NCI-H345 (cell line): ENCODE measurements at places on chromosomes 12 and 14.

DNA sequence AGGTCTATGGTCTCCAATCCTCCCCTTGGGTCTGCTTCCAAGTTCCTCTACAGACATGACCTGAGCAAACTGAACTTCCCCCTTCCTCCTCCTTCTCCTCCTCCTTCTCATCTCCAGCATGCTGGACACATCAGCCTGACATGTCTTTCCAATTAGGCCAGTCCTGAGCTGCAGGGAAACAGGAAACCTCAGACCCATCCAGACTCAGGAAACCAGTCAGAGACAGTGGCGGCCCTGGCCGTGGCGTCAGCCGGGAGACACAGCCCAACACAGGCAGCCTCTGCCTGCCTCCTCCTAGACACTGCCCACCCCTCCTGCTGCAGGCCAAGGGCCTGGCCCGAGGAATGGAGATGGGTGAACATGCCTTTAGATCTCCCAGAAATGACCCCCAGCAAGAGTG is 468.8 kb downstream of the BCL11B start:
- no peak for DNase-seq

DNA sequence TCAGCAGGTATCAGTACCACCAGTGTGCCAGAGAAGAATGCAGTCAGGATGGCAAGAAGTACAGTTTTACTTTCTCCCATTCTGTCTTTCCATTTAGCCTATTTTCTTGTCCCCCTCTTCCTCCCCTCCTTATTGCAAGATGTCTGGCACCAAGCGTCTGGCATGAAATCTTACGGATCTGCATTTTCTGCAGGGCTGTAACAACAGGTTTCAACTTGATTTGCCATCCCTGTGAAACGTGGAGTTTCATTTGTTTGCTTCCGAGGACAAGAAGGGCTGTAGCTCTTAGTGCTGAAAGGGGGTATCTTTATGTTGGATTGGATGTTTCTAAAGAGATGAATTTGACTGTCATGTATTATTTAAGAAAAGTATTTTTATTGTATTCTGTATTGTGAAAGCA is 1110.6 kb downstream of the BCL11B start:
- DNase-seq = no peak

DNA sequence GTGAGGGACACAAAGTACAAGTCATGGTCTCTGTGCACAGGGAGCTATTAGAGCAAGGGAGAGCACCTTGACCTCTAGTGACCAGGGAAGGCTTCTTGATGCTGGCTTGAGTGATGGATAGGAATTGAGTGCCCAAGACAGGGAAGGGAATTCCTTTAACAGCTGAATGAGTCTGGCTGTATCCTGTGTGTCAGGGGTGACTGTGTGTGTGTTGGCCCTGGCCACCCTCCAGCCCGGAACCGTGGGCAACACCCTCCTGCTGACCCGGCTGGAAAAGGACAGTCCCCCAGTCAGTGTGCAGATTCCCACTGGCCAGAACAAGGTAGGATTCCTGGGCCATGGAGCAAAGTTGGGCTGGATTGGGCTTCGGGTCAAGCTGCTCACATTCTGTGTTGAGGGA is 5.5 kb upstream of the PFDN5 start:
- DNase-seq = no peak

DNA sequence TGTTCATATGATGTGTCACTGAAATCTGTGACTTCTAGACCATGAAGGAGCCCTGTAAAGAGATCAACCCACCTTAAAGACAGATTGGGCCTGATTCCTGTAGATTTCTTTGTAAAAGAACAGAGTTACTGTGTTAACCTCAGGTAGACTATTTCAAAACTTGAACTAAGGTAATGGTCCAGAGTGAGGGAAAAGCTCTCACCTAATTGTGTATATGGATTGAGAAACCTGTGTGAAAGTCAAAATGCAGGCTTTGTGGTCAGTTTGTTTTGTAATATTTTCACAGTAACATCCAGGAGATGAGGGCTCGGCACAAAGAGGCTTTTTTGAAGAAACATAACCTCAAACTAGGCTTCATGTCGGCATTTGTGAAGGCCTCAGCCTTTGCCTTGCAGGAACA is 16.4 kb downstream of the DLST start:
- no peak for DNase-seq

DNA sequence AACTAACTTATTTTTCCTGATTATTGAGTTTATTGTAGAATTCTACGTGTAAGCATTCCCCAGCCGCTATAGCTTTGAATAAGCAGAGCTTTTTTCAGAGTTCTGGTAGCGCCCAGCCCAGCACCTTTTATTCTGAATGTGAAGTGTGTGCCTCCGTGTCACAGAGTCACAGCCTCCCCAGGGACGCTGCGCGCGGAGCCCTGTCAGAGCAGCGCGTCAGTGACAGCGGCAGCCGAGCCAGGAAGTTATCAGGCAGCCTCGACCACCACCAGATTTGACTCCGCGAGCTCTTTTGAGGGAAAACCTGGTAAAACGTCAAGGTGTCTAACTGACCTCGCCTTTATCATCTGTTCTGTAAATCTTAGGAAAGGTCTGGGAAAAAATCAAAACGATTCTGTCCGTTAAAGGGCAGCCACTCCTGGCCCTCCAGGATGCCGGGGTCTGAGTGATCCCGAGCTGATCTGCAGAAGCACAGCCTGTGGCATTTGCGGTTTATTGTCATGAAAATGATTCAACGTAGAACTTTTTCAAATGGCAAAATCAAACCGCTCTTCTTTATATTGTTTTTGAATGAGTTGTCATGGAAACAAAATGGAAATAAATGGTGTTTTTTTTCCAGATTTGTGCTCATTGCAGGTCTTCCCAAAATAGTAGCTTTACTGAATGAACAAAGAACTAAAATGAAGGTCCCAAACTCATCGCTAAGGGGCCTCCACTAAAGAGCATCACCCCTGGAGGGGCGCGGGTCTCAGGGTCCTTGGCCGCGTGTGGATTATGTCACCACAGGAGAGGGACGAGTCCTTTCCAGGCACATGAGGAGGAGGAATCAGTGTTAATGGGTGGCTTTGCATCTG is 43.1 kb upstream of the MMP17 start:
- no peak for DNase-seq

- DNase-seq = no peak
Observed at GRCh38 chr12:69534389-69534822, 50.9 kb upstream of the CCT2 start.

DNA sequence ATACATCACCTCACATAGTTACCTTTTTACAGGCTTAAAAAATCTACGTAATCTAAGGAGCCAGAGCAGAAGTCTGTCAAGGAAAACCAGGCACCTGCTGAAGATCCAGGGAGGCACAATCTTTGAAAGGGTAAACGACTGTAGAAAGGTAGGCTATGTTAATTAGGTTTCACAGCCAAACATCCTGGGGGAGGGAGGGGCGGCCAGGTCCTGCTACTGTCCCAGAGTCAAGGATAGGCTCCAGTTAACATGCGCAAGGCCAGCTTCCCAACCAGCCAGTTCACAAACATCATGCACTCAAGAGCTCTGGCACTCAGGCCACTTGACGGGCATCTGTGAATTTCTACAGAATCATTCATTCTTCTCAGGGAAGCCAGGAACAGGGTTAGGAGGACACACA is 22.9 kb downstream of the NIN start:
- no peak for DNase-seq

GRCh38 chr12:52204095-52204930 is 12.5 kb upstream of the KRT80 start:
- no peak for DNase-seq

GRCh38 chr12:124592481-124593160 is 25.2 kb upstream of the NCOR2 start:
- no peak for DNase-seq

GRCh38 chr12:98612696-98613334 is 19.3 kb downstream of the SLC25A3 start:
- no peak for DNase-seq

DNA sequence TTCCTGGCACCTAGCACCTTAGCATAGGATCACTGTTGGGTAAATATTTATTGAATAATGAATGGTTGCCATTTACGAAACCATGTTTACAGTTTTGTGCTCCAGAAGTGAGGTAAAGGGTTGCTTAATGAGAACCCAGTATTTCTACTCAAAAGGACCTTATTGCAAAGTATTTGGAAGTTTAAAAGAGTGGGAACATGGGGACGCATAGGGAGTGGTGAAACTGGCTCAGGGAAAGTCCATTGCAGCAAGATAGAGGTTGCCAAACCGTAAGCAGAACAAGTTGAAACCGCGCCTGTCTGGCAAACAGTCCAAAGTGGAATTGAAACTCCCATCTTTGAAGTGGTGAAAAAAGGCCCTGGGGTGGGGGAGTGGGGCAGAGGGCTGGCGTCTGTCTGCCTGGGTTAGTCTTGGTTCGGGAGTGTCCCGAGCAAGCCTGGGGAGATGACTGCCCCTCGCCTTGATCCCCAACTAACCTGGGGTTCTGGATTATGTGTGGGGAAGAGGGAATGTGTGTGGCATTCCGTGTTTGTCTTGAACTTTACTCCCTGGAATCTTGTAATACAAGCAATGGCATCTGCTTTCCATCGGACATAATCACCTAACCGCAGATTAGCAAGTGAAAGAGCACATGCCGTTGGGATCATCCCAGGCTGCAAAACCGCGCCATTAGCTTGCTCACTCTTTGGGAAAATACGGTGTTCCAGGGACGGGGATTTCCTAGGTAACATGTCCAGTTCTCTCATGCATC is 7.2 kb downstream of the ALDH2 start:
- DNase-seq = no peak

GRCh38 chr12:68067762-68068376 is 78.6 kb downstream of the IFNG-AS1 start:
- no peak for DNase-seq

- no peak for DNase-seq
Observed at GRCh38 chr12:108126212-108126611, 2.9 kb upstream of the WSCD2 start.

DNA sequence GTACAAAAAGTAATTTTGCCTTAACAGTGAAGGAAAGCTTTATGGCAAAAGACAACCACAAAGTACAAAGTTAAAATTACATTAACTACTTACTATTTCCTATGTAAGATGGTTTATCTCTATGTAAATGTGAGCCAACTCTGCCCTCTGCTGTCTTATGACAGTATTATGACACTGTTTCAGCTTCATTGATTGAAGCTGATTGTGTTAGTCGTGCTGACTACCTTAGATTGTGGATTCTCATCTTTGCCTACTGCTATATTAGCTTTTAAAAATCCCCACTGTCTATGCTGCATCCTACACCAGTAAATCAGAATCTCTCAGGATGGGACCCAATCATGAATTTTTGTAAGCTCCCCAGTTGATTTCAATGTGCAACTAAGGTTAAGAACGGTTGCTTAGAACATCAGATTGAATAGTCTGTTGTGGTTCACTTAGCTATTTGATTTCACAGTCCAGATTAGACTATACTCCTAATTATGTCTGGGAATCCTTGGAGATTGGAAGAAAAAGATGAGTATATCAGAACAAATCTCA is 12.2 kb upstream of the SPTB start:
- DNase-seq = peak; percentile 64

- no peak for DNase-seq
Observed at GRCh38 chr14:64201296-64201695, 92.9 kb downstream of the ESR2 start.

DNA sequence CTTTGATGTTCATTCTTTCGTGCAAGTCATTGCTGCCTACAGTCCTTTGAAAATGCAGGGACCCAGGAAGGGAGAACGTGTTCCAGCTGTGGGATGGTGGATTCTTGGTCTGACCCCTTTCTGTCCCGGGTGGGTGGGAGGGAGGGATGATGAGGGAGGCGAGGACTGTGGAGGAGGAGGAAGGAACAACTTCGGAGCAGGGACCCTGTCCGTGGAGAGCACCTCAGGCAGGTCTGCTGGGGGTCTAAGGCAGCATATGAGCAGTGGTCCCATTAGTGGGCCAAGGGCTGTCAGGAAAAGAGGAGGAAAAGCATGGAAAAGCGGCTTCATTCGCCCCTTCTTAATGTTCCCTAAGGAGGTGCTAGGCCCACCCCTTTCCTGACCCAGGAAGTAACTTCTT is 36.0 kb downstream of the CACNA2D4 start:
- DNase-seq = no peak

- peak; percentile 86 for DNase-seq
Observed at GRCh38 chr12:14193639-14194038, 171.8 kb upstream of the ATF7IP start.

DNA sequence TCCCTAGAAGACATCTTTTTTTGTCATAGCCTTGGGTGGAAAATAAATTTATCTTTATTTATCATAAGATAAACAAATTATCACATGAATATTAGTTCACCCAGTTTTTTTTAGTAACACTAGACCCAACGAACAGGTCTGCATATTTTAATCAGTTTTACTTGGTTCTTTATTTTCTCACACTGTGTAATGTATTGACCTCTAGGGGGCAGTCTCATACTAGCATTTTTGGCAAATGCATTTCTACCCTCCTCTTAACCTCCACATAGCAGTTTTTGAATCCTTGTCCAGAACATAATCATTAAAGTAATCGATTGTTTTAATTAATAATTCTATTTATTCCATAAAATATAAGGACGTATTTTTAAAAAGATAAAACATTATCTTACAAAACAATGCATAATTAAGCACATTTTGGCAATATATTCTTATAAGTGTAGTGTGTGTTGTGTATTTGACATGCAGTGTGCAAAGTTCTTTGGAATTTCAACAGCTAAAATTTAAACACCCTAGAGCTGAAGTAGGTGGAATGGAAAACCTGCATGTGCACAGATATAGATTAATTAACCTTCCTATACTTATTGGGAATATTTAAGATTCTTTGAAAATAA is 31.6 kb upstream of the PTPRQ start:
- peak; percentile 62 for DNase-seq

DNA sequence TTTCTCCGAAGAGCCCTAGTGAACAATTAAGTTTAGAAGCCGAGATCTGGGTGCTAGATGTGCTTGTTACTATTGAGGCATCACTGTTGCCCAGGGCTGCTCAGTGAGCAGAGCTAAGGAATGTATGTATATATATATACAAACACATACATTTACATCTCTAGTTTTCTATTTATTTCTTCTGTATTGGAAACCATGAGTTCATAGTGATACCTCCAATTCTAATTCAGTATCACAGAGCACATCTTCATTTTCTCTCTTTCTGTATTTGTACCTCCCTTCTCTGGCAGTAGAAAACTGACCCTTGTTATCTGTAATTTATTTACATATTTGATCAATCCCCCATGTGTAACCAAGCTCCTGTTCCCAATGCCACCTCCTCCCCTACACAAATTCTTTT is 40.7 kb upstream of the FUT8 start:
- DNase-seq = no peak
